ENCODE measurements at places on chromosomes 1 and 21.

- no peak for DNase-seq
Measured at GRCh38 chr1:210236840-210237409, 4.3 kb downstream of the SERTAD4 start.

DNA sequence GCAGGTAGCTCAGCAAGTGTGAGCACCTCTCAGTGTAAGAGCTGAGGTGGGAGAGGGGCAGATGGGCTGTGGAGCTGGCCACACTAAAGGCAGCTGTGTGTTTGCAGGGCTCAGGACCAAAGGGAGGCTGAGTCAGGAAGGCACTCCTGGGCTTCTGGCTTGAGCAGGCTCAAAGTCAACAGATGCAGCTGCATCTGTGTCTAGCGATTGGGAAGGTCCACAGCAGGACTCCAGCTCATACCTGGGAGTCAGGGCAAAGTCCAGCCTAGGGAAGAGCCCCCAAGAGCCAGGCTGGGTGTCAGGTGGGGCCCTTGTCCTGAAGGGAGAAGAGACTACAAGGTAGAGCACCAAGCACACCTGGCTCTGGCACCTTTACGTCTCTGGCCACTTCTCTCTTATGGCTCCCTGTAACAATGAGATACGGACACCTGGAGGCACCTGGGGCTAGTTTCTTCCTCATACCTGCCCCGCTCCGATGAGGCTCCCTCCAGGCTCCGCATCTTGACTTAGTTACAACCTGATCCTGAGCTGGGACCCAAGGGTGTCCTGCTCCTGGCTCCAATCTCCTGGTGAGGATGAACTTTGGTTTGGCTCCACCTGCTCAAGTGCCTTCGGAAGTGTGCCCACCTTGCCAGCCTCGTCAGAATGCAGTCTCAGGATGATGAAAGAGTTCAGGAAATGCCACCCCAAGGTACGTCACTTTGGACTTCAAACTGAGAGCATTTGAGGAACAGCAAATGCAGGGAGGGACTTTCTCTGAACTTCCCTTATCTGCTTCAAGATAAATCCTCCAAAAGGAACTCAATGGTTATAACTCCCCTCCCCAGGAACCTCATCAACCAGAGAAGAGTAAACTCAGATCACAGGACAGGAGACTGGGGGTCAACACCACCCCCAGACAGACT, 21.5 kb upstream of the SLC2A1 start:
- no peak for DNase-seq

DNA sequence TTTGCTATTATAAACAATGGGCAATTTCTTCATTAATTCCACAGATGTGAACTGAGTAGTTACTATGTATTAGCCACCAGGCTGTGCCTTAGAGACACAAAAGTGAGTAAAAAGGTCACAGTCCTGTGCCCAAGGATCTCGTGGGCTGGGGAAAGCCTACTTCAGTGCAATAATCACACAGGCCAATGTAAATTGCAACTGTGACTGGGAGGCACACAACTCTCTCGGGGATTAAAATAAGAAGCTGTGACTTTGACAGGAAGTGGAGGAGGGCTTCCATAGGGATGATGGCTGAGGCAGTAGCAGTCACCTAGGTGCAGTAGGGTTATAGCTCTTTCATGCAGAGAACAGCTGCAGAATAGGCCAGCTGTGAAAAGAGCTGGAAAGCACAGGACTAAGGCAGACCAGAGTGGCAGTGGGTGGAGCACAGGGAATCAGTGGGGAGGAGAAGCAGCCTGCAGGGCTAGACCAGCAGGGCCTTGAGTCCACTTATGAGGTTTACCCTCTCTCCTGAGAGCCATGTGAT, 121.9 kb downstream of the MAB21L3 start:
- no peak for DNase-seq

DNA sequence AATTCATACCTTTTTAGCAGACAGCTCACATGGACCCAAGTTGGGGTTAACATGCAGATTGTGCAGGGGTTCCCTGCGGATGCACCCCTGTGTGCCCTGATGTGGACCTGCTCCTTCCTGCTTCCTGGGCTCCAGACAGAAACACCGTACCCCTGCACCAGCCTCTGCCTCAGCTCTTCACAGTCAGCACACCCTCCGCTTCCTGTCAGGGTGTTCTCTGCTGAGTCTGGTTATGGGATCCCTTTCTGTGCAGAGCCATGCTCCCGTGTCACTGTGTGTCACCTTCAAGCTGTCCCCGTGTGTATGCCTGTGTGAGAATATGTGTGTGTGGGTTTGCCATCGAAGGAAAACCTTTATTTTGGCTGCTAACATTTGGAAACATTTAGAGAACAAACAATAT, 48.7 kb upstream of the KCNJ15 start:
- DNase-seq = no peak

- DNase-seq = no peak
Measured at GRCh38 chr1:155005076-155006011, 2.7 kb downstream of the ZBTB7B start.

GRCh38 chr1:174626031-174627025, 178.6 kb downstream of the GPR52 start:
- peak; percentile 17 for DNase-seq

- no peak for DNase-seq
Measured at GRCh38 chr1:26921126-26921539, 410 bp upstream of the NUDC start.

DNA sequence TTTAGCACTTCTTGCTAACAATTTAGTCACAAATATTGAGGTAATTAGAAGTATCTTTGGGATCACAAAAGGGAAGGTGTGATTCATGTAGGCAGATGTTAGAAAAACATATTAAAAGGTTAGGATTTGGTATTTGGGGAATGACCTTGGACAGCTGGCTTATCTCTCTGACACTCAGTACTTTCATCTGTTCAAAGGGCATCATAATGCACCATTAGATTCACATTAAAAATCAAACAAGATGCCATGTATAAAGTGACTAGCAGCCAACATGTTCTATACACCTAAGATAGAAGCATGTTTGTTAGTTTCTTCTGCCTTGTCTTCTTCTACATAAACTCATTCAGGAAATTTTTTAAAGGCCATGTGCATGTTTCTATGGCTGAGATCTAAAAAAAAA, 56.5 kb upstream of the ESRRG start:
- DNase-seq = no peak

- DNase-seq = no peak
Measured at GRCh38 chr1:57976216-57976615, 552.4 kb upstream of the DAB1 start.

- DNase-seq = no peak
Measured at GRCh38 chr1:95124342-95124741, 7.2 kb downstream of the TLCD4 start.

Measured in GM23338 (cell line).